Large intestine (tissue), 12 donors: ENCODE measurements at places on chromosomes 12 and 14.

GRCh38 chr12:117890644-117891043 is 78.1 kb downstream of the KSR2 start:
- no peak for DNase-seq

DNA sequence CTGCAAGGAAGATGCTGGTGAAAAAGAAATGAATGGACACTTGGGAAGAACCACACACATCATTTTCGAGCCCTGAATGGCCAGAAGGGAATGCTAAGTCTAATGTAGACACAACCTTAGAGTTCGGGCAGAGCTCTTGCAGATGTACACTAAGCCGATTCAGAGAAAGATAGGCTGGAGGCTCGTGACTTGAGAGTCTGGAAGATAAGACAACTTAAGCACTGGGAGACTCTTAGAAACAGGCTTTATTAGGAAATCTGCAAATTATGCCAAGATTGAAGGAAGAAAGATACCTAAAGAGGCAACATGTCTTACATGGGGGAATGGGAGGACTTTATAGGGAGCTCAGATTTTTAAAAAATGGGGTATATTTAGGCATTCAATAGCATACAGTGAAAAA is 13.5 kb downstream of the TBPL2 start:
- DNase-seq = no peak

DNA sequence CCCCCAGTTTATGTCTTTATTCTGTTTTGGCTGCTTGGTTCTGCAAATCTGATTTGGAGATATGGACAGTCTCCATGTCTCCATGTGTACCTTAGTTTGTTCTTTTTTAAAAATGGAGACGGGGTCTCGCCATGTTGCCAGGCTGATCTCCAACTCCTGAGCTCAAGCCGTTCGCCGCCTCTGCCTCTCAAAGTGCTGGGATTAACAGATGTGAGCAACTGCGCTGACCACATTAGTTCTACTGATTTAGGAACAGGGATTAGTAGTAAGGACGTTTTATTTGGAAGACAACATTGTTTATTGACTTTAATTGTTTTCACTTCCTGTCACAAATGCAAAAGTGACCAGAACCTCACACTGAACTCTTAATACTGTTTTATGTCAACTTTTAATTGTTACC is 14.7 kb downstream of the AEBP2 start:
- no peak for DNase-seq

DNA sequence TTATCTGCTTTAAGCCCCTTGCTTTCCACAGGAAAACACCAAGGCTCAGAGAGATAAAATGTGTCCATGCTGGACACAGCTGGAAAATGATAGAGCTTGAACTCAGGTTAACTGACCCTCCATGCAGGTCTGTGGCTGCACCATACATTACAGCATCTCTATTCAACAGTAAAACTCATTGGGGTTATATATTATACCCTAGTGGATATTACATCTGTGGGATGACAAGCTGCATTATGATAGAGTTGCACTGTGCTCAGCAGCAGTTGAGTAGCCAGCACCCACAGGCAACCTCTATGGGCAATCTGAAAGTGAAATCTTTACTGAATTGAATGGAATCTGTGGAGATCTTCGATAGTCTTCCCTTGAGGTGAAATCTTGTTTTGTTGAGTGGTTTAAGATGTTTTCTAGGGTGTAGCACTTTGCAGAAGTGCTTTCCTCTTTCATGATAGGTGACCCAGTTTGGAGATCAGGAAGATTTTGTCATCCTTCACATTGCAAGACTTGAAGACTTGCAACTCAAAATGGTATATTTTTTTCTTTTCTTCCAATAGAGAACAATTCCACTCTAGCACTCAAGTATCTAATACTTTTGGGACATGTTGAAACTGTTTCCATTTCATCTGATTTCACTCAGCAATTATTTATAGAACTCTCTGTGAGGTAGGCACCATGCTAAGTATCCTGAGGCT is 389.2 kb downstream of the RAD51B start:
- no peak for DNase-seq

DNA sequence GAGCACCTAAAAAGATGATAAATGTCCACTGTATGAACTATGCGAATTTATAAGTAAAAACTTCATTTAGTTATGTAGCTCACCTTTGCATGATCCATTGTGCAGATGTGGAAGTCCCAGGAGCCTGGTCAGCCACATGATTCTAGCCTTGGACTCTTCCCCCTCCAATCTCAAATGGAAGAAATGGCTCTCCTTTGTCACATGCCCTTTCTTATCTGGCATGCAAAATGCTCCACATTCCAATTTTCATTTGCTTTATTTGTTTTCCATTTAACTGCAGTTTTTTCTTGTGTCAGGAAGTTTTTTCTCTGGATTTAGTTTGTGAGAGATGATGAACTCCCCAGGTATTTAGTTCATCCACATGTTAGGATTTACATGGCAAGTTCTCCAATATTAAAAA is 73.8 kb downstream of the DYRK2 start:
- peak; percentile 67 for DNase-seq

DNA sequence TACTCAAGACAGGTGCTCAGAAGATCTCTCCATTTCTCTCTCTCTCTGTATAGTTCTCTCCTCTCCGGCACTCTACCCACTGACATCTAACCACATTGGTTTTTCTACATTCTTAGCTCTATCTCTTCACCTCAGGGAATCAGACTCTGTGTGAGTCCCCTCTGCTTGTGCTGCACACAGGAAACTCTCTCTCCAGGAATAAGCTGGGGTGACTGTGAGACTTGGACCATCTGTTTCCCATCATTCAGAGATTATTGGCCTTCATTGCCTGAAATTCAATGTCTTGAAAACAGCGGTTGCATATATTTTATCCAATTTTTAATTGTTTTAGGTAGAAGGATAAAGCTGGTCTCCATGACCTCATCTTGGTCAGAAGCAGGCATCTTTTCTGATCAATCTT is 105.0 kb downstream of the SLC35F4 start:
- no peak for DNase-seq

DNA sequence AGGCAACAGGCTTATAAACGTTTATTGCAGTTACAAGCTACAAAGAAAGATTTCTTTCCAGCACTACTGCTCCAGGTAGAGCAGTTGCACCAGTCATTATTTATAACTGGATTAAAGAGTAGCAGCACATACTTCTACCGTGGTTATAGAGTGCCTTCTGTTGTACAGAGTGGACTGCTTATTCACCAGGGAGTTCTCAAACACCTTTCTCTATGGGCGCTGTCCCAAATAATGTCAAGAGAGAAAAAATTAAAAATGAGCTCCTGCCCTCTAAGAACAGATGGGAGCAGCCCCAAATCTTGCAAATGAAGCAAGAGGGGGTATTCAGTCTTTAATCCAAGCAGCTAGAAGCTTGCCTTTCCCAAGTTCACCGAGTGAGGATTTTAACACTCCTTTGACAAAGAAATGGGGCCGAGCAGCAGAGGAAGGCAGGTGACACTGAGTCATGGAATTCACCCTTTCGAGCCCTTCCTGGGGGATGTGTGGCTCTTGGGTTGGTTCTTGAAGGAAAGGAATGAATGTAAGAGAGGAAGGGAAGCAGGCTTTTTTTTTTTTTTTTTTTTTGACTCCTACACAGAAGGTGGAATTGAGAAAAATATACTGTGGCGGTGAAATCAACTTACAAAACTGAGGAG is 181.2 kb downstream of the PRKCH start:
- no peak for DNase-seq

- peak; percentile 64 for DNase-seq
These were observed 56.8 kb downstream of the DUSP16 start for GRCh38 chr12:12505544-12506495.

- no peak for DNase-seq
These were observed 90.9 kb downstream of the PPP1R12A start for GRCh38 chr12:79843978-79844377.

GRCh38 chr12:106519607-106520021 is 63.2 kb upstream of the RFX4 start:
- peak; percentile 13 for DNase-seq

DNA sequence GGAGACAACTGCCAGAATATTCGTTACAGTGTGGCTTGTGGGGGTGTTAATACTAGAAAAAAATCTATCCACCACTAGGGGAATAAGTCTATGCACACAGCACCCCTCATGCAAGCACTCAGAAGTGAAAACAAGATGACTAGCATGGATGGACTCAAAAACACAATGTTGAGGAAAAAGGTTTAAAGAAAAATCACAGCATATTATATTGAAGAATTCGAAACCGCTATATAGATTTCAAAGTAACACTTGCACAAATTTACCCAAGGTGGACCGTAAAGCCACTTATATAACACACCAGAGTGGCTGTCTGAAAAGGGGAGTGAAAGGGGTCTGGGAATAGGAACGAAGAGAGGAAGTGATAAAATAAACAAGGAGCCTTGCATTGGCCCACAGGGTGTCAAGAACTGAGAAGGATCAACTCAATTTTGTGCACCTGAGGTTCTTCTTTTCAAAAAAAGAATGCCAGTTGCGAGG is 544 bp downstream of the ABCD4 start:
- peak; percentile 64 for DNase-seq

- DNase-seq = no peak
These were observed 380.5 kb upstream of the FBXO33 start for GRCh38 chr14:39812532-39813320.

GRCh38 chr14:92949496-92950192 is 26.7 kb downstream of the CHGA start:
- no peak for DNase-seq

DNA sequence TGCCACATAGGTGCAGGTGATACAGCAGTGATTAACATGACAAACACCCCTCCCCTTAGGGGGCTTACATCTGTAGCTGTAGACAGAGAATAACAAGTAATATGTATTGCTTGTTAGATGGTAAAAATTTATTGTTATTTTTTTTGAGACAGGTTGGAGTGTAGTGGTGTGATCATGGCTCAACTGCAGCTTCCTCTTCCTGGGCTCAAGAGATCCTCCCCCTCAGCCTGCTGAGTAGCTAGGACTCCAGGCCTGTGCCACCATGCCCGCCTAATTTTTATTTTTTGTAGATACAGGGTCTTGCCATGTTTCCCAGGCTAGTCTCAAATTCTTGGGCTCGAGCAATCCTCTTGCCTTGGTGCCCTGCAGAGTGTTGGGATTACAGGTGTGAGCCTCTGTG is 19.8 kb downstream of the DIP2B start:
- DNase-seq = no peak

- DNase-seq = no peak
These were observed 770.0 kb downstream of the MED13L start for GRCh38 chr12:115507560-115507889.

DNA sequence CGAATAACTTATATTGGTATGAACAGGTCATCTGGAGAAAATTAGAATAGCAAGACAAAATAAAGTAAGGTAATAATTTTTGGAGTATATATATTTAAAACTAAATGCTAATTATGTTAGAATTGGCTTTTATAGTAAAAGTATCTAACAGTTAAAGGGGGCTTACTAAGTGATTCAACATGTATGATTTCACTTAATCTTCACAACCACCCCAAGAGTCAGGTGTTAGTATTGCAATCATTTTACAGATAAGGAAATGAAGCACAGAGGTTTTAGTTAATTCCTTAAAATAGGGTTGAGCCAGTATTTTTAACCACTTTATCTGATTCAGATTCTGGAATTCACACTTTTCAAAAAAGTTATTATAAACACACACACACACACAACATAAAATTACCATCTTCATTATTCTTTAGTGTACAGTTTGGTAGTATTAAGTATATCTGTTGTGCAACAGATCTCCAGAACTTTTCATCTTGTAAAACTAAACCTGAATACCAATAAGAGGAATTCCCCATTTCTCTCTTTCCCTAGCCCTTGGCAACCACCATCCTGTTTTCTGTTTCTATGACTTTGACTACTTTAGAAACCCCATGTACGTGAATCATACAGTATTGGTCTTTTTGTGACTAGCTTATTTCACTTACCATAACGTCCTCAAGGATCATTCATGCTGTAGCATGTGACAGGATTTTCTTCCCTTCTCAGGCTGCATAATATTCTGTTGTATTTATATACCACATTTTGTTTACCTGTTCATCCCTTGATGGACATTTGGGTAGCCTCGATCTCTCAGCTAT is 12.5 kb downstream of the A2M start:
- DNase-seq = no peak

DNA sequence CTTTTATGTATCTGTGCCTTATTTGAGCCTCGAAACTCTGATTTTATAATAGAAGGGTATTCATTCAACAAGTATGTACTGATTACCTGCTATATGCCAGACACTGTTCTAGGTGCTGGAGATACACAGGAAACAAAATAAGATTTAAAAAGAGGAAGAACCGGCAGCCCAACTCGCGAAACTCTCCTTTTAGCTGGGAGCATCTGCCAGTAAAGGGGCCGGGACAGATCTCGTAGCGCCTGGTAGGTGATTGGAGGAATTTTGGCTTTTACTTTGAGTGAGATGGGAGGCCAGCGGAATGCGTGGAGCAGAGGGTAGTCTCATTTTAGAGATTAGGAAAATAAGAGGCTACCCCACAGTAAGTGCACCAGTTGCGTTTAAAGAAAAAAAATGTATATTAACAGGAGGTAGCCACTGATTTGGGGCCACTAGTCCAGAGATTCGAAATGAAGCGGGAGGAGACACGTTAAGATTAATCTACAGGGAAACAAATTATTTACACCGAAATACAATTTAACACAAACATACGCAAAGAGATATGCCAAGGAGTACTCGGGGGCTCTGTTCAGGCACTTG is 520 bp upstream of the MON2 start:
- DNase-seq = no peak

DNA sequence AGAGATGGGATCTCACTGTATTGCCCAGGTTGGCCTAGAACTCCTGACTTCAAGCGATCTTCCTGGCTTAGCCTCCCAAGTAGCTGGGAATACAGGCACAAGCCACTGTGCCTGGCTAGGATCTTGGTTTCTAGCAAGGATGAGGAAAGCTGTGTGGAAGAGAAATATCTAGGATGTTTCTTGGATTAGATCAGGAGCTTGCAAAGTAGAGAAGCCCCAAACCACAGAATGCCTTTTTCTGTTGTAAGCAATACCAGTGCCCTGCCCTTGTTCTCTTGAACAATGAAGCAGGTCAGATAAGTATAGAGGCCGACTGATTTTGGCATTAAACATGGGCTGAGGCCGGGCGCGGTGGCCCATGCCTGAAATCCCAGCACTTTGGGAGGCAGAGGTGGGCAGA is 44.3 kb upstream of the STRN3 start:
- DNase-seq = no peak

GRCh38 chr12:119659289-119659897 is 8.5 kb upstream of the PRKAB1 start:
- no peak for DNase-seq

GRCh38 chr12:27280412-27280811 is 36.3 kb downstream of the STK38L start:
- peak; percentile 34 for DNase-seq

DNA sequence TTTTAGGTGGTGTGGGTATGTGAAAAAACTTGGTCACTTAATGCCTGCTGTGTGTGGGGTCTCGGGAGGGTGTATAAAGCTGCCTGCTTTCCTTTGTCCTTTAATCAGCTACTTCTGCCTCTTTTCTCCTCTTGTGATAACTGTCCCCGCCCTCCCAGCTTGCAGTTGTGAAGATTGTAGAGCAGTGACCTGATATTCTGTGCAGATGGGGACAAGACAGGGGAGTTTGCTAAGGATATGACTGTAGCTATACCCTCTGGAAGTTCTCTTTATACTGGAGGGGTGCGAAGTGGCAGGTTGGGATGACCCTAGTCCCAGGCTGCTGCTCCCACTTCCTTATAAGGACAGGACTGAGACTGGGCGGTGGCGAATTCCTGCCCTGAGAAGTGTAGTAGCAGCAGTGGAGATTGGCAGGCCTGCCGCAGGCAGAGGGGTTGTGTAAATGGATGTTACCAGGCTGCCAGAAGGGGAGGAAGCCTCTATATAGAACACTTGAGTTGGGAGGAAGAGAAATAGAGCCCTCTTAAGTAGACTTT is 835 bp downstream of the MYL6 start:
- peak; percentile 80 for DNase-seq

GRCh38 chr12:5244513-5244972 is 187.4 kb upstream of the NTF3 start:
- peak; percentile 55 for DNase-seq

GRCh38 chr12:6235906-6236640 is 35.9 kb downstream of the CD9 start:
- DNase-seq = no peak
